A549 treated with dexamethasone at 1 μM for 4 hours (cell line): ENCODE measurements at places on chromosomes 1 and 21. TPM values are rescaled to one million over a fixed set of nuclear protein-coding genes. Genes with fewer than 3 reads are reported as not detected.

REN gene
- 0.08 TPM in 1 of 5 replicates, not detected in the others for total RNA-seq

GPR161 gene
- 10.3 to 18.0 TPM (median 16.2 TPM) in 5 replicates for total RNA-seq

AGBL4 gene
- not detected in 5 replicates for total RNA-seq

PROK1 gene
- not detected in 5 replicates for total RNA-seq

SLAMF8 gene
- total RNA-seq, result 0.05 to 0.31 TPM (median 0.15 TPM) in 5 replicates

ELAVL4 gene
- total RNA-seq, result not detected in 5 replicates

PPIE gene
- 36.5 to 39.9 TPM (median 36.8 TPM) in 5 replicates for total RNA-seq

TACSTD2 gene
- total RNA-seq, result not detected in 5 replicates
